Activated CD4-positive, CD25-positive, alpha-beta regulatory T cell treated with anti-CD3 and anti-CD28 coated beads, Interleukin-2, amount 50 U/mL, for 16 hours (primary cell): ENCODE measurements at places on chromosomes 12 and 14.

DNA sequence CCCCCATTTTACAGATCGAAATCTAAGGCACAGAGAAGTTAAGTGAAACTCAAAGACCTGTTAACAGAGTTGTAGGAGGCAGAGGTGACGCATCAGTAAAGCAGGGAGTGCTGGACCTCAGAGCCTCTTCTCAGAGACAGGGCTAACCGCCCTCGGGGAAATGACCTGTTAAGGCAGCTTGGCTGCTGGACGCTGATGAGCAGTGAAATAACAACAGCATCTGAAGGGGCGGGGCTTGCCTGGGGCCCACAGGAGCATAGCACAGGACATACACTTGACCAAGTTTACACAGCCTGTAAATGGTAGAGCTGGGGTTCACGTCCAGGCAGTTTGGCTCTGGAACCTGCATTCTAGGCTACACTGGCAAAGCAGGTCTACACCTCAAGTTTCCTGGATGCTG, 39.3 kb downstream of the LRTM2 start:
- no peak for DNase-seq

GRCh38 chr12:6180268-6181051, 19.7 kb upstream of the CD9 start:
- no peak for DNase-seq

- no peak for DNase-seq
Measured at GRCh38 chr12:117344716-117345115, 16.7 kb downstream of the NOS1 start.

DNA sequence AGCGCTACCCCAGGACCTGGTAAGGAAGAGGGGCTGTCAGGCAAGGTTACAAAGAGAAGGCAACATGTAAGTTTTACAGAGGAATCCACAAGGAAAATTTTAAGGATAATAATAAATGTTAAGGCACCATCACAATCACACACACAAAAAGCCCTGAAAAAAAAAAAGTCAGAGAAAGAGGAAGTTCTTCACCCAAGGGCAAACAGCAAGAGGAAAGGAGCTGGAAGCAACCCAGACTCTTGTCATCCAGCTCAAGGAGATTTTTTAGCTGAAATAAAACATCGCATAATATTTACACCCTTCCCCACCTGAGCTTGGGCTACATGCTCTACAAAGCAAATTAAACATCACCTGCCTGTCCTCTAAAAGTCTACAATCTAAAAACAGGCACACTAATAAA, 9.5 kb downstream of the SPTB start:
- DNase-seq: no peak

DNA sequence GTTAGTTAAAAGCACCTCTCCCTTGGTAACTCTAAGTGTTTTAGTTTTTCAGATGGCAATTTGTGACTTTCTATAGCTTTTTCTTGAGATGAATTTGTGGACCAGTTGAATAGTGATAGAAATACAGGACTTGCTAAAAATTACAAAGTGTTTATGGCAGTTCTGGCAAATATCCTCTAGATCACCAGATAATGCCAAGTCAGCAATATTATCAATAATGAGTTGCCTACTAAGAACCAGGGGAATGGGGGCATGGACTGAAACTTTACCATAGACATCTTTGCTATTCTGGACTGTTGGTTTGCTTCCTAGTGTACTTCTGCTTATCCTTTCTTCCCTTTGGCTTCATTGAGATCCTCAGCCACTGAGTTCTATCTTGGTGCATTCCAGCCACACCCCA, 584.2 kb downstream of the DIO2 start:
- no peak for DNase-seq

GRCh38 chr12:109358154-109358869, 10.6 kb downstream of the MYO1H start:
- DNase-seq: no peak

DNA sequence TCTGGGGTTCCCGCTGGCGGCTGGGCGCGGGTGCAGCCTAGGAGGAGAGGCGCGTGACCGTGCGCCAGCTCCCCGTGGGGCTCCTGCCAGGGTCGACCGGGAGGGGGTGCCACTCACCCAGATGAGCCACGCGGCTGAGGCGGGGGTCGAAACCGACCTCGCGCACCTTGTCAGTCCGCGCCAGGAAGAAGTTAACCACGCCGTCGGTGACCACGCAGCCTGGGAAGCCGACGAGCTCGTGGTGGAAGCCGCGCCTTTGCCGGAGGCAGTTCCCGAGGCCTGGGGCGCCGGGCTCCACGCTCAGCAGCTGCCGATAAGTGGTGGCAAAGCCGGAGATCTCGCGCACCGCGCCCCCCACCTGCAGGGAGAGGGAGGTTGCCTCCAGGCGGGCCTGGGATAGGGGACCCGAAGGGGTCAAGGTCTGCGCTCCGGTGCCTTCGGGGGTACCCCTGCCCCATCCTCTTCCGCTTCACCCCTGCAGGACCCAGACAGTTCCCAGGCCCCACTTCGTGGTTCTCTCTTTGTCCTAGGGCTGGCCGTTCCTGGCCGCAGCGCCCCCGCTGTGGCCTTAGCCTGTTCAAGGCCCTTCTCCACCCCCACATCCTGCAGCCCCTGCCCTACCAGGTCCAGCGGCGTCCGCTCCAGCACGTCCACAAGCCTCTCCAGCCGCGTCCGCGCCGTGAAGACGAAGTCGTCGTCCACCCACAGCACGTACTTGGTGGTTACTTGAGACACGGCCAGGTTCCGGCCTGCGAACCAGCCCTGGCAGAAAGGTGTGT, 5.3 kb downstream of the B4GALNT1 start:
- DNase-seq: no peak

DNA sequence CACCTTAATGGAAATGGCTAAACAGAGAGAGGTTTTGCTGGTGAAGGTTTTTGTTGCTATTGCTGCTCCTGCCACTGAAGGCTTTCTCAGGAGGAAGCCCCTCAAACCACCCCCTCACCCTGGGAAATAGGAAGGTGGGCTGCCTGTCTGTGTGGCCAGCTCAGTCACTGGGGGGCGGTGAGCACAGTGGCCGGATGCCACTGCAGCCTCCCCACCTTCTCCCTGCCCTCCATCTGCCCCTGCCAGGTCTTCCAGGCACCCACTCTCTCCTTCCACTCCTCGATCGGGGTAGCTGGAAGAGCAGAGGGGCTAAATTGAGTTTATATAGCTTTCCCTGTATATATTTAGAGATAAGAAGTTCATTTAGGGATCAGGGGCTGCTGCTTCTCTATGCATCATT, 80.8 kb downstream of the PAPOLA start:
- no peak for DNase-seq

DNA sequence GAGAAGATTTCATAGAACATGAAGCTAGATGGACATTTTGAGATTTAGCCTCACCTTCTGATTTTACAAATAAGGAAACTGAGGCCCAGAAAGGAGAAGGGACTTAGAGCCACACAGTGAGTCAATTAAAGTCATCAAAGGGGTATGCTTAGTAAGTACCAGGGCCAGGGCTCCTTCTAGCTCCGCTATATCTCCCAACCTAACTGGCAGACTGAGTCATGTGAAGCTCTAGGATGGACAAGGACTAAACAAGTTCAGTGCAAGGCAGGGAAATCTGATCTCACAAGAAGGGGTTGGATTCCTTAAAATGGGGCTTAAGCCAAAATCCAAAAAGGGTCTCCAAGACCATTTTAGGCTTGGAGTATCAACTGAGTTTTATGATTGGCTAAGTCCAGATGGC, 215.8 kb downstream of the PHLDA1 start:
- DNase-seq: no peak

- DNase-seq: no peak
Measured at GRCh38 chr14:99039331-99040041, 232.5 kb downstream of the BCL11B start.

GRCh38 chr12:6774499-6775062, 2.3 kb downstream of the LAG3 start:
- DNase-seq: no peak

DNA sequence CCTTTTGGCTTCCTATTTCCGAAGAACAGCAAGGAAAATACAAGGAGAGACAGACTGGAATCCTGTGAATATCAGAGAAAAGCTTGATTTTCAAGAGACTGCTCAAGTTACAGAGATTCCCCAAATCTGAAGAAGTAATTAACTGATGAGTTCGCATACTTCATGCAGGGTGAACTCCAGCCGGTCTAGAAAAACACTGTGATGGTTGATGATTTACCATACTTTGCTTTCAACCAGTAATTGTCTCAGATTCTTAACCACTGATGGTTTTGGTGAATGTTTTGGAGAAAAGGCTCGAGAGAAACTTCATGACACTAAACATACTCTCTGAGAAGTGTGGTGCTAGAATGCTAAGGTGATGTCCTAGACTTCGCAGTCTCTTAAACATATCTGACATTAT, 4.4 kb upstream of the PLXNC1 start:
- no peak for DNase-seq

DNA sequence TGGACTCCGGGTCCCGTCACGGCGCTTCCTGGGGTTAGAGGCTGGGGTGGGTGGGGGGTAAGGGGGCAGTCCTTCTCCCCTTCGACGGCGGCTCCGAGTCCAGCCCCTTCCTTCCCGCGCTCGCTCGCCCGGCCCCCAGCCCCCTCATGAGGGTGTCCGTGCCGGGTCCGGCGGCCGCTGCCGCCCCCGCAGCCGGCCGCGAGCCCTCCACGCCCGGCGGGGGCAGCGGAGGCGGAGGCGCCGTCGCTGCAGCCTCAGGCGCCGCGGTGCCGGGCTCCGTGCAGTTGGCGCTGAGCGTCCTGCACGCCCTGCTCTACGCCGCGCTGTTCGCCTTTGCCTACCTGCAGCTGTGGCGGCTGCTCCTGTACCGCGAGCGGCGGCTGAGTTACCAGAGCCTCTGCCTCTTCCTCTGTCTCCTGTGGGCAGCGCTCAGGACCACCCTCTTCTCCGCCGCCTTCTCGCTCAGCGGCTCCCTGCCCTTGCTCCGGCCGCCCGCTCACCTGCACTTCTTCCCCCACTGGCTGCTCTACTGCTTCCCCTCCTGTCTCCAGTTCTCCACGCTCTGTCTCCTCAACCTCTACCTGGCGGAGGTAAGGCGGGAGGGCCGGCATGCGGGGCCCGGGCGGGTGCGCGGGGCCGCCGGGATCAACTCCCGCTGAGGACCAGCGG, 500 bp downstream of the GPR137C start:
- no peak for DNase-seq
